Activated CD8-positive, alpha-beta memory T cell treated with anti-CD3 and anti-CD28 coated beads, Interleukin-2, amount 10 ng/mL, durations not matched to agents 7 days and 5 days (primary cell): ENCODE measurements at places on chromosomes 1 and 21.

- DNase-seq = no peak
Observed at GRCh38 chr1:12293416-12293815, 63.6 kb downstream of the VPS13D start.

GRCh38 chr21:37936010-37936785 lies 19.9 kb upstream of the KCNJ6 start:
- no peak for DNase-seq

DNA sequence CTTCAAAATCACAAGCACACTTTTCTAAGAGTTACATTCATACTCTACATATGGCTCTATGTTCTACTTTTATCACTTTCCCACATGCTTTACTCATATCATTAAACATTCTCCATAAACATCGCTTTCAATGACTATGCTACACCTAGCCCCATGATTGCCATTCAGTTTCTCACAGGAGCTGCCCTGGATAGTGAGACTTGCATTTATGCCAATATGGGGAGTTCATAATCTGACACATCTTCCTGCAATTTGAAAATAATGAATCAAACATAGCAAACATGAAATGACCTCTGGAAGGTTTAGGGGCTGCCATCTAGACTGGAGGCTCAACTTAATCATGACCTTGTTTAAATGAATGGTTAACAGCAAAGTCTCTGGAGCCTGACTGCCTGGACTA lies 9.0 kb upstream of the CYP4A22 start:
- DNase-seq = no peak

GRCh38 chr1:8945568-8945967 lies at the start of gene CA6:
TSS of gene CA6 (plus strand) at chr1:8945868. CDS start at chr1:8945887, 19 bp downstream.
- DNase-seq = no peak

GRCh38 chr1:29255134-29255666 lies 18.9 kb downstream of the PTPRU start:
- DNase-seq = no peak

DNA sequence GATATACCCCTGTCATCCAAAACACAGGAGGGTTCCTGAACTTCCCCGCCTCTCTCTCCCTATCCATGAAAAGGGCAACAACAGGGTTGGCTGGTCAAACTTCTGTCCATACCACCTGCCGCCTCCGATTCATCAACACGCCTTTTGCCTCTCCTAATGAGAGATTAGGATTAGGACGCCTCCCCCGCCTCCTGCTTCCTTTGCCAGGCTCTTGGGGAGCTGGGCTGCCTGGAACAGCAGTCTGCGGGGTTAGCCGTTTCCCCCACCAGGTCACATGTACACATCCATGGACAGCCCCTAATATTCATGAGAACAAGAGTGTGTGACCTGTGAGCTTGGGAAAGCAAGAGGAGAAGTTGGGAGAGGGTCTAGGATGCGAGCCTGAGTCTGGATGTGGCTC lies 2.3 kb upstream of the OPTC start:
- DNase-seq = no peak

- peak; percentile 70 for DNase-seq
Observed at GRCh38 chr1:26786437-26787380, 1.0 kb upstream of the PIGV start.

GRCh38 chr1:169681140-169681539 lies 30.3 kb downstream of the SELL start:
- DNase-seq = no peak

GRCh38 chr1:203627851-203628200 lies 1.2 kb downstream of the ATP2B4 start:
- peak; percentile 60 for DNase-seq

DNA sequence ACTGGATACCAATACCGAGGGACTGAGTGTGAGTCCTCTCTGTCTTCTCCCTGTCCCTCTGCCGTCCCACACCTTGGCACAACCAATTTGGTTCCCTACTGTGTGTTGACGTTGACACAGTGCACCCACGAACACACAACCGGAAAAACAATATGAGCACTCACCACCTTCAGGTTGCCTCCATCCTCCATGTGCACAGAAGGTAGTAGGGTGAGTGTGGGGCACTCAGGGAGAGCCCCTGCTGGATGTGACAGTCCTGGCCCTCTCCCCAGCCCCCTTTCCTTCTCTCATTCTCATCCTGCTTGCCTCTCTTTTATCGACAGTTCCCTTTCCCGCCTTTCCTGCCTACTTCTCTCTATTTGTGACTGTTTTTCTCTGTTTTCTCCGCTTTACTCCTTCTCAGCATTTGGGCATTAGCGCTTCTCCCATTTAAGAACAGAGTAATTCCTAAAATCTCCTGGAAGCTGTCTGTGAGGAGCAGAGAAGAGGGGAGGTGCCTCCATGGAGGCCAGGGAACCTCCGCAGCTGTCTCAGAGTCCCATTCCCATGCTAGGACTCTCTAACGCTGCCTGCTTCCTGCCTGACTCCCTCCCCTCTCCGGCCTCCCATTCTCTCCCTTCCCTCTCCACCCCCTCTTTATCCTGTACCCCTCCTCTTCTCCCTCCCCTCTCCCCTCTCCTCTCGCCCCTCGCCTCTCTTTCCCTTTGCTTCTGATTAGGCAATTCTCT lies 16.4 kb downstream of the CADM3 start:
- DNase-seq = no peak

- no peak for DNase-seq
Observed at GRCh38 chr1:19433719-19433998, 51.7 kb downstream of the CAPZB start.

- DNase-seq = no peak
Observed at GRCh38 chr1:226983247-226983991, 43.3 kb downstream of the COQ8A start.

DNA sequence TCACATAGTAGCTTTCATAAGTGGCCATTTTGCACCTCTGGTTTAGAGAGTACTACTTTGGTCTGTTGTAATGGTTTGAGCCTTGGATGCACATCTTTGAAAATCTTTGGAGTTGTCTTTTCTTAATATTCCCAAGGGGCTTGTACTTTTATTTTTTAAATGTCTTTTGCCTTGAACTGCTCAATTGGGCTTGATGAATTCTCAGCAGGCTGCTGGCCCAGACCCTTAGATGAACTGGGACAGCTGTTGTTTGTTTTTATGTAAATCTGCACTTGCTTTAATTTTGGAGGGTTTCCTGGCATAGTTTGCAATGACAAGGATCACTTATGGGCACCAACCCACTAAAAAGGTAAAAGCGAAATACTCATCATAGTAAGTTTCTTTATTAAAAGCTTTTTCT lies 24.9 kb downstream of the NGF start:
- no peak for DNase-seq

- no peak for DNase-seq
Observed at GRCh38 chr1:11768821-11769220, 6.8 kb downstream of the C1orf167 start.

- DNase-seq = no peak
Observed at GRCh38 chr1:180151508-180151907, 3.2 kb upstream of the QSOX1 start.

- no peak for DNase-seq
Observed at GRCh38 chr1:22612671-22613571, 23.5 kb upstream of the C1QA start.

DNA sequence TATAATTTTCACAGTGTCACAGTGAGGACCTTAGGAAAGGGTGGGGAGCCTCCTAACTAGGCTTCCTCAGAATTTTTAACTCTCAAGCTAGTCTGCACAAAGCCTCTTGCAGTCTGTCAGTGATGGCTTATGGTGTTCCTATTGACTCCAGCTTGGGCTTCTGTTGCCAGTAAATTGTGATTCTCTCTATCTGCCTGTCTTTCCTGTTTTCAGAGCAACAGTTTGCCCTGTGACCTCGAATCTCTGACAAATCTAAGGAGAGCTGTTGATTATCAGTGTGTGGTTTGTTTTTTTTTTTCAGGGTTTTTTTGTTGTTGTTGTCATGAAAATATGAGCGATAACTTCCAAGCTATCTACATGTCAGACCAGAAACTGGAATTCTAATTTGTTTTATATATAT lies 423.2 kb upstream of the B3GALT2 start:
- DNase-seq = no peak

- DNase-seq = no peak
Observed at GRCh38 chr1:201153474-201154388, 543 bp downstream of the TMEM9 start.

GRCh38 chr1:1602304-1602967 lies 2.5 kb upstream of the FNDC10 start:
- no peak for DNase-seq

DNA sequence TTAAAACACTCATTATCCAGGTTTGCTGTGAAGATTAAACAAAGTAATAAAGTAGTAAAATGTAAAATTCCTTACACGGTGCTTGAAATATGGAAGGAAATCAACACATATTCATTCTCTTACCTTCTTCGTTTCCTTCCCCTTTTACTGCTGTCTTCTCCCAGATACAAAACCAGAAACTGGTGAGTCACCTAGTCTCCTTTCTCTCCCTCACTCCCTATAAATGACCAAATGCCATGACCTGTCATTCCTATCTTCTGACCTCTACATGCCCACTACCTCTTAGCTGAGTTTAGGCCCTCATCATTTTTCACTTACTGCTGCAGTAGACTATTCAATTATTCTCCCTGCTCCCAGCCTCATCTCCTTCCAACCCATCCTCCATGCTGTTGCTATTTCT lies 4.3 kb upstream of the NR1I3 start:
- DNase-seq = no peak

DNA sequence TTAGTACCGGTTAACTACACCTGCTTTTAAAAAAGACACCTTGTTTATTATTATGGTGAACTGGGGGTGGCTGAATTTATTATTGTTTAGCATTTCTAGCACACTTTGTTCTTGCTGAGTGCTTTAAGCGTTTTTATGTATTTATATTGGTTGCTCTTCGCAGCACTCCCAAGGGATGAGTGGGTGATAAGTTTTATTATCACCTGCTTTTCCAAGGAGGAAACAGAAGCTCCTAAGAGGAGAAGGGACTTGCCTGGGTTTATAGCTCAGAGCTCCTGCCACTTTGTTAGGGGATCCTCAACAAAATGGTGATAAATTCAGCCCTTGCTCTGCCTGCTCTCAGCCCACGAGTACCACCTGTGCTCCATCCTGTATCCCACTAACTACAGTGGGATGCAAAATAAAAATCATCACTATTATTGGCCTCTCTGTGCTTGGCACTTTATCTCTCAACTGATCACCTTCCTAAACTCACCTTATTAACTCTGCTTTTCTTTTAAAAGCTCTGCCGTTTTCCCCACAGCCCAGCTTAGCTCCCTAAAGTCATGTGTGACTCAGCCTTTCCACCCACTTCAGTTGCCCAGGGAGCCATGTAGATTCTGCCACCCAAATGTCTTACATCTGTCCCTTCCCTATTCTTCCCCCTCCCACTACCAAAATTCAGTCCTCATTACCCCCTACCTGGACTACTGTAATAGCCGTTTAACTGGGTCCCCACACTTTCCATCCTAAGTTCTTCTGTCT lies 44.5 kb downstream of the BCL9 start:
- DNase-seq = no peak

GRCh38 chr1:109954041-109954512 lies 30.5 kb upstream of the AHCYL1 start:
- no peak for DNase-seq

- DNase-seq = peak; percentile 50
Observed at GRCh38 chr1:9654834-9655723, 3.5 kb downstream of the PIK3CD start.

GRCh38 chr1:208951908-208952307 lies 631.6 kb upstream of the CAMK1G start:
- no peak for DNase-seq

GRCh38 chr1:21089731-21090130 lies 87.0 kb downstream of the EIF4G3 start:
- DNase-seq = no peak

DNA sequence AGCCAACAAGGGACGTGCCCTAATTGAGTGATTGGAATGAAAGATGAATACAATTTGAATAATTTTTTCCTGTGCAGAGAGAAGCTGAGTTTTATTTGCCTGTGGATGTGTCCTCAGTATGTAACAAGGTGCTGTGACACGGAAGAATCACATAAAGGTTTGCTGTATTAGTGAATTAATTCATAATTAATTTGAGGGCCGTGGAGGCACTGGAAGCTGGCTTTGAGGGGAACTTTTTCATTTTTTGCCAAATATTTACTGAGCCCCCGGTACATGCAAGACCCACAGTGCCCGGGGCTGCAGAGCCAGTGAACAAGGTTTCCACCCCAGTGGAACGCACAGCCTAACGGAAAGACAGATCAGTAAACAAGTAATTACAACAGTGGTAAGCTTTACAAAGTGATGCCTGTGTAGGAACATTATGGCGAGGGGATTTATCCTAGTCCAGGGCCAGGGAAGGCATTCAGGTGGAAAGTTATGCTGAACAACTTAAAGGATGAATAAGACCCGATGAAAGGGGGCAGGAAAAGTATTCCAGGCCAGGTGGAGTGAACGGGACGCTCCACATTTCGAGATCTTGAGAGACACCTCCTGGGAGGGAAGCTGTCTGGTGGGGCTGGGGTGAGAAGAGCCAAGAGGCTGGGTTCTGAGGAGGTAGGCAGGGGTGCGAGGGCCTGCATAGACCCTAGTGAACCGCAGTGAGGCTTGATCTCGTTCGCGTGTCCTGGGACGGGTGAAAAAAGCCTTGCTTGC lies 773 bp upstream of the RCC2 start:
- no peak for DNase-seq

- no peak for DNase-seq
Observed at GRCh38 chr1:158285756-158286241, 3.9 kb upstream of the CD1C start.

DNA sequence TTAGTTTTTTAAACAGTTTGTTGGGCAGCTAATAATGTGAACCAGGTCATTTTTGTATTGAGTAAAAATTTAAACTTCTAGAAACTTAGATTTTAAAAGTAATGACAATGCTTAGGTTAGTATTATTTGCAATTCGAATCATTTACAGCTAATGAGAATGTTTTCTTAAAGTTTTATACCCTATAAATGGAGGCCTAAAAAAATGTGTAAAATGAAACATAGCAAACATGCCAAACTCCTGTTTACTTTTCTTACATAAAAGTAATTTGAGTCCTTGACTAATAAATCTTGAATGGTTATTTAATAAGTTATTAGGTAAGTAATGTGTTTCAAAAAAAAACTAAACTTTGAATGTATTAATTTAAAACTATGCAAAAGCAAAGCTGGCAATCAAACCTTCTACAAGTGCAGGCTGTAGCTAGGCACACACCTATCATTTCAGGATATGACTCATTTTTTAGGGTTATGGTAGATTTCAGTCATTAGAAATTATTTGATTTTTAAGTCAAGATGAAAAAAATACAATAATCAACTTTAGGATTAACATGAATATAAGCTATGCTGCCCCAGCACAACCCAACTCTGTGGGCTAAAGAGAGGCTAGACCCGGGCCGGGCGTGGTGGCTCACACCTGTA lies 41.5 kb downstream of the CLSTN1 start:
- no peak for DNase-seq

DNA sequence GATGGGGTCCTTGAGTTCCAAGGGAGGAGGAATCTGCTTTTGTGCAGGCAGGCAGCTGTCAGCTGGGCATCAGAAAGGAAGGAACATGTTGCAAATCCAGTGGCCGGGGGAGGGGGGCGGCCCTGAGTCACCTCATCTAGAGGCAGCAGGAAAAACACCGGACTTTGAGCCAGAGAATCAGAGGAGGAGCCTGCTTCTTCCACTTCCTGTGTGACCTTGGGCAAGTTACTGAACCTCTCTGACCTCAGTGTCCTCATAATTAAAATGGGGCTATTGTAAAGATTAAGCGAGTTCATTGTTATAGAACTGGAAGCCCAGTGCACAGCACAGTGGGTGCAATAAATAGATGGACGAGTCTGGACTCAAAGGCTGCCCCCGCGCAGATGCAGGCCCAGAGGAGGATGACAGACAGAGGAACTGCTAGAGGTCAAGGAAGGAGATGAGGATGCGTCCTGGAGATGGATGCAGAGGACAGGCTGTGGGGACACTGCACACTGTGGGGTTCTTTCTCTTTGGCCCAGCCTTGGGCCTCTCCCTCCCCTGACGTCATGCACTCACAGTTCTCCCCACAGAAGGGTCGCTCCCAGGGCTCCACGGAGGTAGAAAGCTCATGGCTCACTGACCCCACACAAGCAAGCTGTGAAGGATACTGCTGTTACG lies 714.3 kb downstream of the MATN1 start:
- DNase-seq = no peak
